ENCODE measurements at places on chromosomes 2 and 18.

DNA sequence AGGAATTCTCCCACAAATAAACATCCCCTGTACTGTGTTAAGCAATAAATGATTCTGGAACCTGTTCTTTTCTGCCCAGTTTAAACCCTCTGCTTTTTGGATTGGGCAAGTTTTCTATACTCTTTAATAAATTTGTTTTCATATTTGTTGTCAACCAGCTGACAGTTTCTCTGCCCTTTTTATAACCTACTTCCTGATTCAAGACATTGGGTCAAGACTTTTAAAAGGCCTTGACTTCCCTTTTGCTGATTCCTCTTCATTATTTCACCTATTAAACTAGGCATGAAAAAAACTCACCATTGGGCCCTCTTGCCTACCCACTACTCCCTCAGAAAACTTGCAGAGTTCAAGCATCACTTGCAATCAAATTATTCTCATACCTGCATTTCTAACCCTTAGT, 459.5 kb downstream of the ARHGAP15 start:
- no peak for DNase-seq

- no peak for DNase-seq
These were observed 126.3 kb upstream of the OSR1 start for GRCh38 chr2:19484736-19485135.

DNA sequence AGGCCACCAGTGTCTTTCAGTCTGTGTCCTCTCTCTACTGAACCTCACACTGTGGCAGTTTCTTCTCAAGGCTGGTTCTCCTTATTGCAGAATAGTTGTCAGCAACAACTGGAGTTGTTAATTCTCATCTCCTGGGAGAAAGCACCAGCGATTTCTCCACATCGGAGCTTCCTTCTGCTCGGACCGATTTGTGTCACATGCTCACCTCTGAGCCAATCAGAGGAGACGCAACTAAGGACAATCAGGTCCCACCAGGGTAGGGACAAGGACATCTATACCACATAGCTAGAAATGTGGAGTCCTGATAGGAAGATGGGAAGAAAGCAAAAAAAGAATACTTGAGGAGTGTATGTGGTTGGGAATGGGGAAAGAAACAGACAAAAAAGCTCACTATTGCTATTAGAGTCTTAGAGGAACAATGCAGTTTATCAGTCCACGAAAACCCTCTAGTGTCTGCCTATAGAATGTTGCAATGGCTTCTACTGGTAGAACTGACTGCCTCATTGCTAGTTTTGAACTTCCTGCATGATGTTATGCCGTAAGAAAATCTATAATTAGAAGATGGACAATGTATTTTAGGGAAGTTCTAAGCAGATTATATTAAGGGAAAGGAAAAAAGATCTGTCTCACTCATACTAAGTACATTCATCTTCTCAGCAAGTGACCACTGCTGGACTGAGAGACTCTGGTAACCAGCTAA, 169.7 kb downstream of the CDCA7 start:
- no peak for DNase-seq

- no peak for DNase-seq
These were observed 173.0 kb downstream of the HDAC4 start for GRCh38 chr2:239227661-239228371.

DNA sequence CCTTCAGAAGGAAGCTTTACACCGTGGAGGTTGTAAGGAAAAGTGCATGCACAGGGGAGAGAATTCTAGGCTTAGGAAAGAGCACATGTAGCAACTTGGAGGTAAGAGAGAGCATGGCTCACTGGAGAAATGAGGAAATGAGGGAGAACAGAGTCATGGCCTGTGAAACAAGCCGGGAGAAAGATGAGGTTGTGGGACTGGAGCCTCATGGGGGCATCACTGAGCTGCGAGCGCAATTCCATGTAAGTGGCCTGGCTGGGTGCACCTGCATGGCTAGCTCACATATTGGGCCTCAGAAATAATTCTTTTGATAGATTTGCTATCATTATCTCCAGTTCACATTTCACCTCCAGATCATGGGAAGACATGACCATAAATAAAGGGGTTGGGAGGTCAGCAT, 785.5 kb upstream of the RAB6C start:
- no peak for DNase-seq
